ENCODE measurements at places on chromosomes 2 and 18.

DNA sequence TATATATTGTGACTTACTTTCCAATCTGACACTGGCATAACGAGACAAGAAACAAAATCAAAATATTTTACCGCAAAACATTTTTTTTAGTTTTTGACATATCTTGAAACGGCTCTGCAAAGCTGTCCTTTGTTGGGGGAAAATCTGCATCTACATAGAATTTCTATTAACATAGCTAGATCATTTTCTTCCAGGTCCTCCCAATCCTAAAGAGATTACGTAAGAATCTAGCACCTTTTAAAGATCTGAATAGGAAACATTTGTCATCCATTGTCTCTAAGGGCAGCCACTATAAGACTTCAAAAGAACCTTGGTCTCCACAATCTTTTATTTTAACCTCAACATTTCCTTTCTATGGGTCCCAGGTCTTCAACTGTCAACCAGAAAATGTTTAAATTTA lies 1.2 kb upstream of the MFF start:
- no peak for DNase-seq

GRCh38 chr2:29663268-29663667 lies 258.1 kb downstream of the ALK start:
- DNase-seq, result no peak

DNA sequence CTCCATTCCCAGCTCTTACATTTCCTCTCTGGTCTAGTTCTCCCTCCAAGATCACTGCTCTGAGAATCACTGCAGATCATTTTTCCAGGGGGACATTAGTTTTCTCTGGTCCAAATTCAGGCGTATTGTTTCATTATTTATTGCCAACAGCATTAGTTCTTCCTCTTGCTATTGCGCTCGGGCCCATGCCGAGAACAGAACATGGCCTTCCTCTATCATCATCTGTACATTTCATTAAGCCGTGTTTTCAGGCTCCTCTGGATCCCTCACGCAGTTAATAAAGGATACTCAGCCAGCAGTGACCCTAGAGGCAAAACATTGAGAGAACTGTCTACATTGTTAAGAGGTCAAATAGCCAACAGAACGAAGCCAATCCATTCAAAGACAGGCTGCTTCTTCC lies 63.9 kb downstream of the CCBE1 start:
- DNase-seq, result no peak

- no peak for DNase-seq
These were observed 527.2 kb downstream of the IRS1 start for GRCh38 chr2:226272435-226272834.

DNA sequence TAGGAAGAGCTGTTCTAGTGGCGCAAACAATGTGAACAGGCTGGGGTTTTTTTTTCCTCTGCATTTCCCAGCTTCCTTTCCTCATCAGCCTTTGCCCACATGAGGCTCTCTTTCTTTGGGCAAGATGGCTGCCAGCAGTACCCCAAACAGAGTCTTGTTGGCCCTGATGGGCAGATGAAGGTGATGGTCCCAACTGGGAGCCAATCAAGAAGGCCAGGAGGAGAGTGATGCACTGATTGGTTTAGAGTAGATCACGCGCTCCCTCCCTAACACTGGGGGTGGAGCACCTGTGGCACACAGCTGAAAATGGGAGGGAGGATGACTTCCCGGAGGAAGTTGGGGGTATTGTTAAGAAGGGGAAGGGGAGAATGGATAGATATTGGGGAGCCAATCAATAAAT lies 96.3 kb upstream of the FZD7 start:
- DNase-seq, result no peak

- no peak for DNase-seq
These were observed 565.2 kb upstream of the NRP2 start for GRCh38 chr2:205117125-205117524.

- DNase-seq, result no peak
These were observed 9.0 kb upstream of the CIB4 start for GRCh38 chr2:26649992-26650712.

DNA sequence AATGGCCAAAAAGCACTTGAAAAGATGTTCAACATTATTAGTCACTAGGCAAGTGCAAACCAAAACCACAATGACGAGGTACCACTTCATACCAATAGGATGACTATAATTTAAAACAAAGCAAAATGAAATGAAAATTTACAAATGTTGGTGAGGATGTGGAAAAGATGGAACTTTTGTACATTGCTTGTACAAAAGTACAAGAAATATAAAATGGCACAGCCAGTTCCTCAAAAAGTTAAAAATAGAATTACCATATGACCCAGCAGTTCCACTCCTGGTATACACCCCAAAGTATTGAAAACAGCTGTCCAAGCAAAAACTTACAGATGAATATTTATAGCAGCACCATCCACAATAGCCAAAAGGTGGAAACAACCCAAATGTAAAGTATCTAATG lies 107.8 kb upstream of the XPO1 start:
- DNase-seq, result no peak

GRCh38 chr2:48417856-48418838 lies 111.8 kb upstream of the STON1 start:
- no peak for DNase-seq

DNA sequence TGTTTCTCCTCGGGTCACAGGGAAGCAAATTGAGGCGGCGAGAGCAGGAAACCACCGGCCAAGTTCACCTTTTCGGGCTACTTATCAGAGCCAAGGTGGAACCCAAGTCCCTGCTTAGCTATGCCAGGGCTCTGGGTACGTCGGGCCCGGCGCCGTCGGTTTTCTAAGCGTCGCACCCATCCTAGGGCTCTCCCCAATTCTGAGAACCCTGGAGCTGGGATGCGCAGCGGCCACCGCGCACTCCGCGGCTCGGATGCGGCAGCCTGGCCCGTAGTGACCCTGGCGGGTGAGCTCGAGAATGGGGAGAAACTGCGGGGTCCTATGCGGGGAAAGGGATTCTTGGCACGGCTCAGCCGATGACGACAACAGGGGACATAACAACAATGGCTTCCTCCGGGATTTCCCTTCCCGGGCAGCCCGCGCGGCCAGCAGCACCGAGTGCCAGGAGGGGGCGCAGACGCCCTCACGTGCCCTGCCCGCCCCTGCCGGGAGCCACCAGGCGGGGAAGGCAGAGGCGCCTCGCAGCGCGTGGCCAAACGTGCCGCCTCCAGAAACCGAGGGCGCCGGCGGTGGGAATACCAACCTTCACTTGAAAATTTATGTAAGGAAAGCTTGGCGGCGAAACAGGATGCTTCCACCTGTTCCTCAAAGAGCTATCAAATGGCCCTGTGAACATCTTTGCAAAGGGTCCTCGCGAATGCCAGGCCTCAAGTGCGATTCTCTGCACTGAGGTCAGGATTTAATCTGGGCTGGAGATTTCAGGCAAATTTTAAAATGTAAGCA lies 2.1 kb upstream of the SLC30A3 start:
- DNase-seq, result peak; percentile 82

GRCh38 chr2:196166876-196167275 lies 4.5 kb downstream of the STK17B start:
- DNase-seq, result no peak

- no peak for DNase-seq
These were observed 145.3 kb downstream of the PKP4 start for GRCh38 chr2:158602027-158602426.
